Stimulated activated CD8-positive, alpha-beta memory T cell treated with anti-CD3 and anti-CD28 coated beads, Interleukin-4, amount 100 ng/mL, for 1 hour (primary cell): ENCODE measurements at places on chromosomes 2 and 18.

GRCh38 chr2:234958746-234959395, 7.1 kb downstream of the SH3BP4 start:
- DNase-seq: no peak

DNA sequence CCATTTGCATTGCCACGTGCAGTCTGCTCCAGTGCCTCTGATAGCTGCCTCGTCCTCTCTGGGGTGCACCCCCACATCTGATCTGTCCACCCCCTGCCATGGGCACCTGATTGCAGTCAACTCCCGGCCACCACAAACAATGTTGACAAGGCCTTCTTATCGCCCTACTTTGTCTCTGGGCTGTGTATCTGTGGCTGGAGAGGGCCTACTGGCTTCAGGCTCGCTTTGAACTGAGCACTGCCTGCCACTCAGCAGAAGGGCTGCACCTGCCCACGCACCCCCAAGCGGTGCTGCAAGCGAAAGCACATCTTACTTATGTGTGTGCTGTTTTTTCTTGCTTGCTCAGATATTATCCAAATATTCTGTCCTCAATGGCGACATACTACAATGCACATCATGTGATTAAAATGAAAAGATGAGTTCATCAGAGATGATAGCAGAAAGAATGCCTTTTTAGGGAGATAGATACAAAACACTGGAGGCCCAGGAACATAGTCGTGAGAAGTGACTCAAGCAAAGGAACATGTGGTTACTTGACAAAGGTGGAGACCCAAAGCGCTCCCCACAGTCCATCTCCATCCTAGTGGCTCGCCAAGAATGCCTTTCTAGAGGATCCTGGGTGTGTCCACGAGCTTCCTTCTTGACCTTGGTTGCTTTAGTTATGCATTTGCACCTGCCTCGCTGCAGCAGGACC, 28.8 kb downstream of the FBLN7 start:
- no peak for DNase-seq

GRCh38 chr2:233343171-233343705, 11.1 kb upstream of the DGKD start:
- DNase-seq: no peak

- no peak for DNase-seq
These were observed 298.9 kb downstream of the EIPR1 start for GRCh38 chr2:3078684-3079083.

DNA sequence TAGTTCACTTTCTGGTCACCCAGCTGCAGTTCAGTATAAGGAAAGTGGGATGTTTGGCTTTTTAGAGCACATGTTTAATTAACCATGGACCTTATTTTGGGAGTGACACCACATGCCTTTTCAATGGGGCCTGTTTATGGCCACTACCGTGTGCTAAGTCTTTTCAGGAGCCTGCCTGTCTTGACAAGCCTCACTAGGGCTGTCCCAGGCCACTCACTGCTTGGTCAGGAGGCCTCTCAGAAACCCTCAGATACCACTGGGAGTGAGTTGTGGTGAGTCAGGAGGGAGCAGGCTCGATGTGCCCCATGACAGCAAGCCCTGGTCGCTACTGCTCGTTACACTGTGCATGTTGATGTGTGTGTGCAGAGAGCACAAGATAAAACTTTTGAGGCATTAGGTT, 123.0 kb downstream of the MAP4K4 start:
- no peak for DNase-seq
